ENCODE measurements at places on chromosomes 2 and 18.

GRCh38 chr2:166044853-166045483 is 82.9 kb downstream of the SCN1A start:
- no peak for DNase-seq

DNA sequence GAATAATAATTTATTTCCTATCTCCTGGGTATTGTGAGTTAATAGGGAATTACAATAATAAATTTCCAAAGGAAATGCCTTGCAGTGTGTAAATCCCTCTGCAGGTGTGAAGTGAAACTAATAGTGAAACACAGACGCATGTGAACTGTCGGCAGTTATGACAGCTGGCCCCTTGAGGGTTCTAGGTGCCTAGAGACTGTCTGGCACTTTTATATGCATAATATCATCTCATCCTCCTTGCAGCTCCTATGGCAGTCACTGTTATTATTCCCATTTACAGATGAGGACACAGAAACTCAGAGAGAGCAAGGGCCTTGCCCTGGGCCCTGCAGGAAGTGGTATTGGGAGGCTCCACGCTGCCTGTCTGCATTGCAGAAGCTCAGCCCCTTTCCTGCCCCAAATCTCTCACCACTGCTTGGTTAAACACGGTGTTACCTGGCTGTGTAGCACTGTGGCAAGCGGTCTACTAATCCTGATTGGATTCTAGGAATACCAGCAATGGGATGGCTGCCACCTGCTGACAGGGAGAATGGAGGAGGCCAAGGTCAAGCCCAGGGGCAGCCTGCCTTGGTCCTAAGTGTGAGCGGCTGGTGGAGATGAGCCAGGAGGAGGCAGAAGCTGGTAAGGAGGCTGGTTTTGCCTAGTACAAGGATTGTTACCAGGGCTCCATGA is 32.8 kb upstream of the ACKR3 start:
- no peak for DNase-seq

GRCh38 chr2:36147670-36148390 is 207.7 kb upstream of the CRIM1 start:
- DNase-seq = no peak

- DNase-seq = no peak
These were observed 213.0 kb downstream of the RNF152 start for GRCh38 chr18:61679836-61680235.

GRCh38 chr2:204104811-204105210 is 168.2 kb downstream of the ICOS start:
- DNase-seq = no peak

DNA sequence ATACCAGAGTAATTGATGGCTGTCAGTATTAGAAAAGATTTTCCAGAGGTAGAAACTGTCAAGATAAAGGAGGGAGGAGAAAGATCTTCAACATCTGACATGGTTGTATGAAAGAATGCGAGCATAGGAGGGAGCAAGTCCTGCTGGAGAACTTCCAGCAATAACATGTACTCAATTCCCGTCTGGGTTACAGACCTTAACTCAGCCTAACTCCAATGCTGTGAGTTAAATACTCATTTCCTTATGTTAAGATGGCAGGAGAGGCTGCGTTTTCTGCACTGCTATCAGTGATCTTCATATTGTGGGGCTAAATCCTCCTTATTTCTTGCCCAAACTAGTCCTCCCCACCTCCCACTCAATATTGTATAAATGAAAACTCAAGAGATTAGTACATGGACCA is 6.7 kb upstream of the CERS6 start:
- no peak for DNase-seq

DNA sequence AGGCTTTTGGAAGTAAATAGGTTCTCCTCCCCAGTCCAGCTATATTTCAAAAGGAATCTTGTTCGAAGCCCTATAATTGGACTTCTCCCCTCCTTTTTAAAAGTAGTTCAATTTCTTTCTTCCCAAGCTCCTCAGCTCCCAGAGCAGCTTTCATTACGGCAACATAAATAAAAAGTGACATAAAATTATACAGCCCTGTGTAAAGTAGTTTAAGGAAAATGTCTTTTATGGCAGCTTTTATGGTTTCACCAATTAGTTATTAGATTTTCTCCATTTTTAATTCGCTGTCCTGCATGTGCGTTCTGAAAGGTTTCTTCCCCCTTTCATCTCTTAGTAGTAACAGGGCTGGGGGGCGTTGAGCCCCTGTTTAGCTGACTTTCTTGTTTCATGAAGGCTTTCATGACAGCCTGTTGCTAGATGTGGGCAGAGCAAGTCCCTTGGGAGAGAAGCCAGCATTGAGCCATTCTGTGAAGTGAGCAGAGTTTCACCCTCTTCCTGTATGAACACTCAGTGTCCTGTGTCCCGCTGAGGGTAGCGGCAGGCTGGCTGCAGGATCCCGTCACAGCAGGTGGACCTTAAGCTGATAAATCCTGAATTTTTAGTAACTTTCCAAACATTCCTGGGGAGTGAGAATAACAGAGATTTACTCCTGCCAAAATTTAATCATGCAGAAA is 229.7 kb upstream of the SPRED2 start:
- peak; percentile 48 for DNase-seq

GRCh38 chr18:68972176-68972575 is 174.3 kb downstream of the CCDC102B start:
- DNase-seq = peak; percentile 2

- DNase-seq = no peak
These were observed 333.0 kb downstream of the RPRM start for GRCh38 chr2:153145470-153145978.

GRCh38 chr2:167602122-167602521 is 645.3 kb downstream of the STK39 start:
- no peak for DNase-seq

- no peak for DNase-seq
These were observed 157.0 kb downstream of the ERBB4 start for GRCh38 chr2:212381428-212382102.

DNA sequence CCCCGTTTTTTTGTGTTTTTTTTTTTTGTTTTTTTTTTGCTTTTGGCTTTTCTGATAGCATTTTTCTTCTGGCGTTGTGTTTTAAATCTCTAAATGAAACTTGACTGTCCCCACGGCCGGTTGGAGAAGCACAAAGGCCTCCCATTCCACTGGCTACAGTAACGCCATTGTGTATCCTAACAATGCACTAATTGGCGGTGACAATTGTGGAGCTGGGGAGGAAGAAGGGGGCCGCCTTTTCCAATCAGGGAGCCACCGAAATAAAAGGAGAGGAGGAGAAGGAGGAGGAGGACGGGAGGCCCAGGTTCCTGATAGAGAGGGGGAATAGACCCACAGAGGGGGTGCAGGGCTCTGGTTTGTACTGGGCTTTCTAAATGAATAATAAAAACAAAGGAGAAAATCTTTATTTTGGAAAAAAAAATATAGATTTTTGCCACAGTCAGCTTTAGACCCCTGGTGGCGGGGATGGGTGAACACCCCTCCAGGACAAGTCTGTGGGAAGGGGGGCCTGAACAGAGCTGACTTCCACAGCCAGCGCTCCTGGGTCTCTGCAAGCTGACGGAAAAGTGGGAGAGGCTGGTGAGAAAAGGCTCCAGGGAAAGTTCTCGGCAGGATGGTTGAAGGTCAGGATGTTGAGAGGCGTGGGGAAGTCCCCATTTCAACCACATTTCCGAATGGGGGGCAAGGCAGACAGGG is 43.7 kb upstream of the FZD5 start:
- DNase-seq = no peak

DNA sequence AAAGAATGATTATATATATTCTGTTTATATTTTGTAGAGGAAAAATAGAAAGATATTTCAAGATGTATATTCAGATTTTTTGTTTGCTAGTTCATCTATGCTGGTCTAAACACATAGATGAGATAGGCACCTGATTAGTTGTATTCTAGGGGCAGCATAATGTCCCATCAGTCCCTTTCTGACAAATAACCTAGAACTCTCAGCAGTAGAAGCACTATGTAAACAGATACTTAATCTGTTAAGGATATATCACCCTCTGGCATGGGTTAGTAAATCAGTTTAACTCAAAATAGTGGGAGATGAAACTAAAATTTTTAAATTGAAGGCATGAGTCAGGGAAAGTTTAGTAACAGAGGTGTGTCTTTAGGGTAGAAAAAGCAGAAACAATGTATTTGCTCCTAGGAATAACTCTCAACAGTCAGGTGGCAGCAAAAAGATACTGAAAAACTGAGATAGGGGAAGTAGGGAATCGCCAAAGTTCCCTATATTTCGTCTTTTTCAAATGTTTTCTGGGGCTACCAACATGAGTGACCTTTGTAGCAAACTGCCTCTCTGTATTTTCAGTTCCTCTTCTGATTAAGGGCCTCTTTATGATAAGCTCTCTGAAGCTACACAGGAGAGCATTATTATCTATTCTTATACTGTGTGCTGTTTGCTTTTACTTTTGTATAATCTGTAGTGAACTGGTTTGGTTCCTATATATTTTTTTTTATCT is 5.7 kb downstream of the PPP1R1C start:
- no peak for DNase-seq

DNA sequence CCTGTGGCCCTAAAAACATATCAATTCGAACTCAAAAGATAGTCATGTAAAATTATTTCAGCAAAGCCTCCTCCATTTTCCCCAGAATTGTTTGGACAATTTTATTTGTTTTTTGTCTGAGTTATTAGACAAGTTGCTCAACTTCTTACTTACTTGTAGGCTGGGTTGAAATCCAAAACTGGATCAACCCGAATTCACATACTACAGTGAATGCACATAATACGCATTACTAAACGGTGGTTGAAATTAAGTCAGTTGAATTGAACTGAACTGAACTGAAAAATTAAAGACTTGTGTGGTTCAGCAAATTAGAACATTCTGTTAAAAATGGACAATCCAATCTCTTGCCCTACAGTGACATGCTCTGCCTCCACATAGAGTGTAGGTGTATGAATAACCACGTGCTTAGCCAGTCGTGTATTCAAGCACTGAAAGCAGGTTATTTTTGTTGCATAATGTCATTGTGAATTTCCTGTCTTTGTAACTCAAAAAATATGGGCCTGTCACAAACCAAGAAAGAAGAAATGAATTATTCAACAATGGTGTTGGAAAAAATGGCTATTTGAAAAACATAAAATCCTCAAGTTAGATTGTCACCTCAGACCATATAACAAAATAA is 441.0 kb downstream of the TXNL1 start:
- no peak for DNase-seq

- DNase-seq = no peak
These were observed 793.0 kb upstream of the ID2 start for GRCh38 chr2:7888876-7889275.

DNA sequence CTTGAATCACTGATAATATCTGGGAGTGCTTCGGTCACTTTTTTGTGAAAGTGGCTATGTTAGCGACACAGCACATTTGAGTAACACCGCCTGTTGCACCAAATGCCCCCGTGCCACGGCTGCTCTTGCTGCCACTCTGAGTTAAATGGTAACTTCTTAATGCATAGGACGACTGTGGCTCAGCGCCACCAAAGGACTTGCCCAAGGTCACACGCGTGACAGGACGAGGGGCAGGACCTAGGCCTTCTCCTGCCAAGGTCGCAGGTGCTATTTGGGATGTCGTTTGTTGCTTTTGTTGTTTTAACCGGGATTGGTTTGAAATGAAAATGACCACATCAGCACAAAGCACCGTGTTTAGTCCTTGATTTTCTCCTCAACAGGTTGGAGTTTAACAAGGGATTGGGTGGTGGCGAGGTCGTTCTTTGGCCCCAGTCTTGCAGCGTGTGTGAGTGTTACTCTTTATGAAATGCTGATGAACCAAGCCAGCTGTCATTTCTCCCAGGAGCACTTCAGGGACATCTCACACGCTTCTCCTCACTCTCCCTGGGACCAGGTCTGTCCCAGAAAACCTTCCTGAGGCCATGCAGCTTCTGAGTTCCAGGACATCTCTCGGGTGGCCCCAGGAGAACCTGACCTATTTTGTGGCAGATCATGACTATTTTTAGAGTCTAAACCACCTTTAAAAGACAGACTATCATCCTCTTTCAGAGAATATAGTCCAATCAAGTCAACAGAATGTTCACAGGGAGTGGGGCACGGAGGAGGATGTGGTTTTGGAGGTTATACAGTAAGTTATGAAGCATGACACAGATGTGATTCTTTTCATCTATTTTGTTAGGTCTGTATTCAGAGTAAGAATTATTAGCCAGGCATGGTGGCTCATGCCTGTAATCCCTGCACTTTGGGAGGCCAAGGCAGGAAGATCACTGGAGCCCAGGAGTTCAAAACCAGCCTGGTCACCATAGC is 49.9 kb downstream of the MTCL1 start:
- DNase-seq = peak; percentile 53

DNA sequence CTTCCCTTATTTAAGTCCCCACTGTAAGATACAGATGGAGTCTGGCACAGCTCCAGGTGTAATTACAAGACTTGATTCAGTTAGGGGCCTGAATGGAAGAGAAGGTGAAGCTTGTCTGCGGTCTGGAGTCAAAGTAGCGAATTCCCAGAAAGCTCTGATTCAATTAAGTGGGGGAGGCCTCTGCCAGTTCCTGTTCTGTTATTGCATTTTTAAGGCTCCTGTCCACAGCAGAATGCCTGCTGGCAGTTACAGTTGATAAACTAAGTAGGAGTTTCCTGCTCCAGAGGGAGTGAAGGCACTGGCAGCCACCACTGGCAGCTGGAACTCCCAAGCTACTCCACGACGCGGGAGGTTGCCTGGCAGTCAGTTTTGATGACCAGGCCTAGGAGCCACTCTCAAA is 181.1 kb downstream of the SOCS6 start:
- no peak for DNase-seq

GRCh38 chr2:85259879-85260278 is 67.9 kb downstream of the TGOLN2 start:
- DNase-seq = no peak

DNA sequence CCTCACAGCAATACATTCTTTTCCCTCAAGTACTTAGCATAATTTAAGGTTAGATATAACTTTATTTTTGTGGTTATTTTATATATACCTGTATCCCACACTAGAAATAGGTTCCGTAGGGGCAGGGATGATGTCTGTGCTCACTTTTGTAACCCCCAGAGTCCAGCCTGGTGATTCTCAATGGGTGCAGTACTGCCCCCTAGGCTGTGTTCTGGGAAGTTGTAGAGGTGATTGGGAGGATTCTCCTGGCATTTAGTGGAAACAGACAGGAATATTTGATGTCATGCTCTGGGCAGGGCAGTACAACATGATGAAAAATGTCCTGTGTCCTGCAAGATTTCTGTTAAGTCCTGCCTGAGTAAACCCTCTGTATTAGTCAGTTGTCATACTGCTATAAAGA is 333.3 kb downstream of the PLCL1 start:
- DNase-seq = no peak

DNA sequence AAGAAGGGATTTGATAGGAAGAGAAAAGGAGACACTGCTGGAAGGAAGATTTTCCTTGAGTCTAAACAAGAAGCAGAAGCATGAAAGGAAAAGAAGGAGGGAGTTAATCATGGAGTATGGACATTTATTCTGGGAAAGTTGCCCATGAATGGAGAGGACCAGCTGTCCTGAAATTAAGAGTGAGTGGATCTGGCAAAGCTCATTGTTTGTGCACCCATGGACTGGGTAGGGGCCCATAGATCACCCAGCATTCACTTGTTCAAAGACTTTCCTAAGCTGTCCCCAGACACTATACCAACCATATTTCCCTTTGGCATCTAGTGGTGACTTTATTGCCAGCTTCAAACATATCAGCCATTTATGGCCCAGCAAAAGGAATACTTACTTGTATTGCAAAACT is 422.7 kb downstream of the FBXO15 start:
- DNase-seq = no peak

All from urothelium cell line (cell line).